ENCODE measurements at places on chromosomes 3 and 15.

DNA sequence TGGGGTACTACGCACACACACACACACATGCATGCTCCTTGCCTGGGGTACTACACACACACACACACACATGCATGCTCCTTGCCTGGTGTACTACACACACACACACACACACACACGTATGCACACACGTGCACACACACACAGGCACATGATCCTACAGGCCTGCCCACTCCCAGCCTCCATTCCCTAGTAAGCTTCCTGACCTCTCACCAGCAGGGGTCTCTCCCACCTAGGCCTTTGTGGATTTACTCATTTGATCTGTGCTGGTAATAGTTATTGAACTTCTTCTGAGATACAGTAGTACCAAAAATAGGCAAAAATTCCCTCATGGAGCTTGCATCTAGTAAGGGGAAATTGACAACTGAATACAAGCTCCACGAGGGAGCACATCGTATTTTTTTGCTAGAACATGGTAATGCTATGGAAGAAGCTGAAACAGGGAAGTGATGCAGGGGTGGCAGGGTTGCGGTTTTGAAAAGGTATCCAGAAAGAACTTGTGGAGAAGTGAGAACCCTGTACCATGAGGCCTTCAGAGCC lies 19.1 kb downstream of the TTC21A start:
- DNase-seq, result no peak

DNA sequence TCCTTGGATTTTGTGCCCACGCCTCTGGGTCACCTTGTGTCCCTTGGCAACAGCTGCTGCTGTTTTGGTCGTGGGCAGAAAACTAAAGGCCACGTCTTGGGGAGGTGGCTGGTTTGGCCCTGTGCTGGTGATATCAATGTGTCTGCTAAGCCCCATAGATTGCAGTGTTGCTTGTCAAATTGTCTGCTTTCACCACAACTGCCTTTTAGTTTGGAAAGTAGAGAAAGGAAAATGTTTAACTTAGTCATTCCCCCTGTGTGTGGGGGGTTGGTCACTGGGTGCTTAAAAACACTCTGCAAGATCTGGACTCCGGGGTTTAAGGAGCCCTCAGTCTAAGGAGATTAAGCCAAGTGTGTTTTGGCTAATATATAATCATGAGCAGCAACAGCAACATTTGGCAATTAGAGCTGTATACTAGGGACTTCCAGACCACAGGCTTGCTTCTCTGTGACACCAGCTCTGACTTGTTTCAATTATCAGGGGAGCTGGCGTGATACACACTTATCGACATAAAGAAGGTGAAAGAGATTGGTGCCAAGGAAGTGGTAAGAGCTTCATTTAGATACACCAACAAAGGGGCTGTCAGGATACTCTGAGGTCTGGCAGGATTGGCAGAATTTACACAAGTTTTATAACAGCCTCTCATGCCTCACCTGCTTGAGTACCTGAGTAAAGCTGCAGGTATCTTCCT lies 3.5 kb downstream of the SMAD3 start:
- no peak for DNase-seq

GRCh38 chr15:81297603-81298575 lies 26.1 kb downstream of the STARD5 start:
- DNase-seq, result no peak

DNA sequence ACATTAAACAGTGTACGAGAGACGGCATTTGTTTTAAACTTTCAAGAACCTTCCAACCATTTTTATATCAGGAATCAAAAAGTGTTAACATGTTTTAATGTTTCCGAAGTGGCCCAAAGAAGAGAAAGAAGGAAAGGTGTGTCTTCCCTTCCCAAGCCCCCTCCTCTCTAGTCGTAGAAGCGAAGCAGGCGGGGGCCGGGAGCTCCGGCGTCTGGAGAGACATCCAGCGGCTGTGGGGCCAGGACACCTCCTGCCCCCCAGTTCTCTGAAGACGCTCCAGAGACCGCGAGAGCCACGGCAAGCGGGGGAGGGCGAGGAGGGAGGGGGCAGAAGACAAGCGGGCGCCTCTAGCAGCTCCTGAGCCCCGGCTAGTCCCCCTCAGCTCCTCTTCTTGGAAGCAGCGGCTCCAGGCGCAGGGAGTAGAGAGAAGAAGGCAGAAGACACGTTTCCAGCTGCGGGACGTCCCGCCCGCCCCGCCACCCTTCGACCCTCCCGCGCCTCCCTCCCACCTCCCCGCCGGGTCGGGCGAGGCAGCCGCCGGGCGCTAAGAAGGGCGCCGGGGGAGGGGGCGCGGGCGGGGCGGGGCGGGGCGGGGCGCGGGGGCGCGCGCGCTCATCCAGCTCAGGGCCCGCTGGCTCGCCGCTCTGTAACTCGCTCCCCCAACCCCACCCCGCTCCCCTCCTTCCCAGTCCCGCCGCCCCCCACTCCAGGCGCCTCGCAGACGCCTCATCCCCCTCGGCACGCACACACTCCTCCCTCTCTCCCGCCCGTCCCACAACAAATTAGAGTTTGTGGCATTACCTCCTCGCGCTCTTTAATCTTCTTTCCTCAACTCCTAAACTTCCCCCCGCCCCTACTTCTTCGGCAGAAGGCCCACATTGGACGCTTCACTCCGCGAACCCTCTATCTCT lies at the start of gene ZBTB20:
Gene ZBTB20 (minus strand): TSS at position 871 of the 911 bp plus-strand sequence.
- no peak for DNase-seq

DNA sequence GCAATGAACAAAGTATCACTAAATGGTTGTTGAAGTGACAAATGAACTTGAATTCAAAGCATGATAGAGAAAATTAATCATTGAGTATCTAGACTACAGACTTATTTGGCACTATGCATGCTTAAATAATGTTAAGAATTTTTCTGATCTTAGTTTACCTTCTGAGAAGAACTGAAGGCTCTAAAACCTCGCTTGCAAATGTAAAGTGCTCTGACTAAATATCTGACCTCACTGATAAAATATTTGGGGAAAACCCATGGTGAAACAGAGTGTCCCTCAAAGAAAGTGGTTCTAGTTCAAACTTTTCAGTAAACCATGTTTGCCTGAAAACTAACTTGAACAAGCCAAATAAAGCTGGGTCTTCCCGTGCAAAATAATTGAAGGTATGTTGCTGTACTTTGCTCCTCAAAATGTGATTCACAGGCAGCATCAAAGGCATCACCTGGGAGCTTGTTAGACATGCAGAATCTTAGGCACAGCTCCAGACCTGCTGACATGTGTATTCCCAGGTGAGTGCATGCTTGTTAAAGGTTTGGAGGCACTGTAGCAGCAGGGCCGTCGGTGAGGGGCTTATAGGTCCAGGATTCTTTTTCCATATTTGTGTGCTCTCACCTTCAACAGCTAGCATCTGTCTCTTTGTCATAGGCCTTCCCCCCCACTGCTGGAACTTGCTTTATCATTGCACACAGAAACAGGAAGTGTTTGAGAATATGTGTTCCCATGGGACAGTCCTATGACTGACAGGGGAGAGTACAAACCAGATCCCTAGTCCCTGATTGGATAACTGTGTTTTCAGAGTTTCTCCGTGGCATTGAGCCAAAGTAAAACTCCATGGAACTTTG lies 524.2 kb upstream of the LMCD1 start:
- no peak for DNase-seq

- DNase-seq, result peak; percentile 42
Observed at GRCh38 chr3:70829092-70829491, 516.7 kb upstream of the MDFIC2 start.

GRCh38 chr3:101154401-101154800 lies 161.2 kb upstream of the ABI3BP start:
- no peak for DNase-seq

DNA sequence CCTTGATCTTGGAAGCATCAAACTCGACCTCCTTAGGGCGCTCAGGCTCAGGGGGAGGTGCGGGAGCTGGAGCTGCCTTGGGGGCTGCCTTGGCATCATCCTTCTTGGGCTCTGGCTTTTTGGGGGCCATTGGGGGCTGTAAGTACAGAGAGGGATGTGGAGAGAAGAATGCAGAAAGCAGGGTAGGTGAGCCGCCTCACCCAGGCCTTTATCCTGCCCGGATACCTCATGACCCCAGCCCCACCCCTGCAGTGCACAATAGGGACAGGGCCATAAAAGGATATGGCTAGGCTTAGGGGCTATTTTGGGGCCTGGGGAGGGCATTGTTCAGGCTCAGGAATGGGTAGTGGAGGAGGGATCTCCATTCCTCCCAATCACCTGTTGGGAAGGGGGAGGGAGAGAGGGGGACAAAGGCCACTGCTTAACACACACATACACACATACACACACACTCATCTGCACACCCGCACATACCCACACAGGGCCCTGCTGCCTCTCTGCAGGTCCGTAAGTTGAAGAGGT lies at the start of gene MYL3:
Gene MYL3 (minus strand): TSS at position 184 of the 522 bp plus-strand sequence. CDS start 54 bp downstream, at position 130.
- DNase-seq, result no peak

DNA sequence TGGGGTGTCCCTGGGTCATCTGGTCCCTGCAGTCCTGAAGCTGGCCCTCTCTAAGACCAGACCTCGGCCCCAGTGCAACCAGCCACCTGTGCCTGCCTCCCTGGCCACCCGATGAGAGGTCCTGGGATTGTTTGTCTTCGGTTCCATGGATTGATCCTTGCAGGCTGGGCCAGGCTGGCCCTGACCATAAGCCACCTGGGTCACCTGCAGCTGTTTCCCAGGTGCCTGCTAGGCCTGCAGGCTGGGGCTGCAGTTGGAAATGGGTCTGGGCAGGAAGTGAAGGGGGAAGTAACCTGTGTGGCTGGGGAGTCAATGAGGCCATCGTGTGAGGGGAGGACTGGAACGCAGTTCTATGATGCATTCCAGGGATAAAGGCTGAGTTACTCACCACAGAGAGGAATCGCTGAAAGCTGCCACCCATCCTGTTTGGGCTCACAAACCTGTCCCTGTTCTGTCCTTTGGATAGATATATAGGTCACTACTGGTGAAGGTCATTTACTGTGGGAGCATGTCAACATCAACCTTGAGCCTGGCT lies 30.9 kb upstream of the VPS8 start:
- no peak for DNase-seq

All from AG04449 (cell line).